ENCODE measurements at places on chromosomes 2 and 18.

GRCh38 chr2:98749066-98749450, 18.1 kb upstream of the MGAT4A start:
- no peak for DNase-seq

- DNase-seq = no peak
These were observed 27.3 kb downstream of the LPIN2 start for GRCh38 chr18:2985628-2986027.

GRCh38 chr18:55047546-55047945, 88.3 kb upstream of the CCDC68 start:
- no peak for DNase-seq

- DNase-seq = no peak
These were observed 56.5 kb downstream of the BCL11A start for GRCh38 chr2:60496956-60497355.

GRCh38 chr2:232287316-232287715, 91.2 kb upstream of the ALPP start:
- no peak for DNase-seq

GRCh38 chr2:43465234-43465633, 130.6 kb downstream of the THADA start:
- no peak for DNase-seq

DNA sequence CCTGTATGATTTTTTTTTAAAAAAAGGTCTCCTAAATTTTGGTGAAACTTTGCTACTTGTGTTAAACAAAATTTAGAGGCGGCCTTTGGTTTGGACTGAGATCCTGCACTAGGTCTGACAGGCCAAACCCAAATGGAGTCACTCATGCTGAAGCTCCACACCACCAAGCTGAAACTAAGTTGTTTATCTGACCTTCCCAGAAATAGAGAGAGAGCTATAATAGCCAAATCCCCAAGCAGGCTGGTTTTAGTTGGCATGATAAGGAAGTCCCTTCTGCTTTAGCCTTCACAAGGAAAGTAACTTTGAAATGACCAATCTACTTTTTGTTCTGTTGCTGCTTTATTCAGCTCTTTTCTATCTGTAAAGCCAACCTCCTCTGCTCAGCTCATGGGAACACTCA, 17.1 kb upstream of the THUMPD2 start:
- no peak for DNase-seq

GRCh38 chr2:203498161-203498560, 36.9 kb downstream of the RAPH1 start:
- DNase-seq = no peak

GRCh38 chr2:43059183-43059897, 167.1 kb downstream of the ZFP36L2 start:
- peak; percentile 15 for DNase-seq

GRCh38 chr2:212548455-212548819, 9.8 kb upstream of the ERBB4 start:
- DNase-seq = no peak

GRCh38 chr2:236632295-236633218, 62.9 kb downstream of the ACKR3 start:
- no peak for DNase-seq

DNA sequence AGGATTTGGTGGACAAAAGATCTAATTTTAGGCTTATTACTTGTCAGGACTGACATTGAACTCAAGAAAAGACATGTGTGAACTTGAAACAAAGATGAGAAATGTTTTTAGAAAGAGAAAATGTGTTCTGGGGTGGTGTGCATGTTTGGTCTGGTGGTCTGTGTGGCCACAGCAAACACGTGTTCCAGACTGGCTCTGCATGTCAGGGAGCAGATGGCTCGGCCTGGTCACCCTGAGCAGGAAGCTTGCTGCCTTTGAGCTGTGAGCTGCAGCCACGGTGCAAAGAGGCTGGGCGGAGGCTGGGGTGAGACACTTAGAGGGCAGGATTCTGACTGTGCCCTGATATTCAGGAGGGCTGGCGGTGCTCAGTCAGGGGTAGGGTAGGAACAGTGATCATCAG, 186.1 kb downstream of the CTIF start:
- no peak for DNase-seq

DNA sequence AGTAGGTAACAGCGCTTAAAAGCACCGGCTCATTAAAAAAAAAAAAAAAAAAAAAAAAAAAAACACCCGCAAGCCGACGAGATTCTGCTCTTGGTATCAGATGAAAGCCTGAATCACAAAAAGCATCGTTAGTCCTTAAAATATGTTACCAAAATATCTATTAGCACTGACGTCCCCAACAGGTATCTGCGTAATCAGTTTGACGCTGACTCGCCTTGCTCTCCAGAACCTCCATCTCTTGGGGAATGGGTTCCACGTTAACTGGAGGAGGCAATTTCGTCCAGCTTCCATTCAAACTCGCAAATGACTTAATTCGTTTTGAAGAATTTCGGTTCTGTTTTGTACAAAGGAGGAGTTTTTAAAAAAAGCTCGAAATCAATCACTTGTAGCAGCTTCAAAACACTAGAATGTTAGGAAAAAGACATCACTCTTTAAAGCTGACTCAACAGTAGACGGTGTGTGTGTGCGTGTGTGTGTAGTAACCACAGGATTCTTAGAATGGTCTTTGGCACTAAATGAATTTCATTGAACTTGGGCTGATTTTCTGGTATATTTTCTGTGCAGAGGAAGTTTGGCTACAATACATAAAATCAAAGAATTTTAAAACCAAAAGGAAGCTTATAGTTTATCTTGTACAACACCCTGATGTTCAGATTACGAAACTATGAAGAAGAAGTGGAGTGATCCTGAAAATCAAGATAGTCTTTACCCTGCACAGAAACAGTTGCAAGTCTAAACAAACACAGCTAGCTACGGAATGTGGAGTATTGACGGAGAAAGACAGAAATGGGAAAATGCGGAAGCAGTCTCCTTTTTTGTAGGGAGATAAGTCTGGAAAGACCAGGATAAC, 1.1 kb upstream of the PGAP1 start:
- DNase-seq = no peak

GRCh38 chr2:70759446-70759845, 8.6 kb downstream of the ADD2 start:
- DNase-seq = no peak

DNA sequence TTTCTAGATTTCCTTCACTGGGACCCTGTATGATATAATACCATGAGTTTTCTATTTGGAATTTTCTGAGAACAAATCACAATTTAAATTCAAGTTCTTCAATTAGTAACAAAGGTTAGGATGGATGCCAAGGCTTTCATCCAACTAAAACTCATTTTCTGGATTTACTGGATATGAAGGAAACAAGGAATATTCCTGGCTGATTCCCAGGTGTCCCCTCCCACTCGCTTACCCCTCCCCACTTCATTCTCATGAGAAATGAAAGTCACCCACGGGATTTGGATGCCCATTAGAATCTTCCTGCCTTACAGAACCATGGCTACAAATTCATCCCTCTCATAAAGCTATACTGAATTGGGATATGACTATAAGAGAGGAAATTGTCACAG, 40.0 kb downstream of the RNU4ATAC start:
- no peak for DNase-seq

GRCh38 chr18:74248595-74248994, 43.2 kb downstream of the CYB5A start:
- no peak for DNase-seq

GRCh38 chr18:35939138-35939537, 33.3 kb upstream of the RMP24 start:
- no peak for DNase-seq

- DNase-seq = no peak
These were observed 80.2 kb downstream of the PLEKHM3 start for GRCh38 chr2:207944979-207945600.

DNA sequence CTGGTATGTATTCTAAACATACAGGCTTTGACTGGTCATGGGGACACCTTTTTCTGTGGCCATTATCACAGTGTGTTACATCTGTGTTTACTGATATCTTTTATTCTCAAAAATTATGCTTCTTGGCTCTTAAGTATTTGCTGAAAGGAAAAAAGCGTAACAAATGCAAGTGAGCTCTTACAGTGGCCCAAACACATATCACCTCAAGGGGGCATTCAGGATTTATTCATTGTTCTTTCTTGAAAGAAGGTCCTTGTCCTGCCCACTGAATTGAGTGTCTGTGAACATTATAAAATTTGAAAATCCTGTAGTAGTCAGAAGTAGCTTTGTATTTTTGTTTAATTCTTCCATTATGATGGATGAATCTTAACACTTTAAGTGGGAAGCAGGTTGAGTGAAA, 454.5 kb downstream of the XIRP2 start:
- no peak for DNase-seq

- DNase-seq = no peak
These were observed 246.3 kb upstream of the RASGRP3 start for GRCh38 chr2:33230195-33230594.

DNA sequence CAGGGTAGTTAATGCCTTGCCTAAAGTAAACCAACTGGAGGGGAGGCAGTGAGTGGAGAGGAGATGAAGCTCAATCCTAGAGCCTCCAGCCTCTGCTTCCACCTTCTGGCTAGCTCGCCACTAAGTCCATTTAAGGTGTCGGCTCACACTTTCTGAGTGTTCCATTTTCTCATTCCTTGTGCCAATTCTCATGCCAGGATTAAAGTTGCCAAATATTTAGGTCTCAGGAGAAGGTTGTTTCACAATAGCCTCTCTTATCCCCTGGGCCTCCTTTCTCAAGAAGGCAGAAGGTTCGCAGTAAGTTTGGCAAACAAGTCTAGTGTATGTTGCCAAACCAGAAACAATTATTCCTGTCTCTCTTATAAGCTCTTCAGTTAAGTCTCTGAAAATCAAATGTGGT, 57.2 kb downstream of the TACR1 start:
- DNase-seq = no peak

DNA sequence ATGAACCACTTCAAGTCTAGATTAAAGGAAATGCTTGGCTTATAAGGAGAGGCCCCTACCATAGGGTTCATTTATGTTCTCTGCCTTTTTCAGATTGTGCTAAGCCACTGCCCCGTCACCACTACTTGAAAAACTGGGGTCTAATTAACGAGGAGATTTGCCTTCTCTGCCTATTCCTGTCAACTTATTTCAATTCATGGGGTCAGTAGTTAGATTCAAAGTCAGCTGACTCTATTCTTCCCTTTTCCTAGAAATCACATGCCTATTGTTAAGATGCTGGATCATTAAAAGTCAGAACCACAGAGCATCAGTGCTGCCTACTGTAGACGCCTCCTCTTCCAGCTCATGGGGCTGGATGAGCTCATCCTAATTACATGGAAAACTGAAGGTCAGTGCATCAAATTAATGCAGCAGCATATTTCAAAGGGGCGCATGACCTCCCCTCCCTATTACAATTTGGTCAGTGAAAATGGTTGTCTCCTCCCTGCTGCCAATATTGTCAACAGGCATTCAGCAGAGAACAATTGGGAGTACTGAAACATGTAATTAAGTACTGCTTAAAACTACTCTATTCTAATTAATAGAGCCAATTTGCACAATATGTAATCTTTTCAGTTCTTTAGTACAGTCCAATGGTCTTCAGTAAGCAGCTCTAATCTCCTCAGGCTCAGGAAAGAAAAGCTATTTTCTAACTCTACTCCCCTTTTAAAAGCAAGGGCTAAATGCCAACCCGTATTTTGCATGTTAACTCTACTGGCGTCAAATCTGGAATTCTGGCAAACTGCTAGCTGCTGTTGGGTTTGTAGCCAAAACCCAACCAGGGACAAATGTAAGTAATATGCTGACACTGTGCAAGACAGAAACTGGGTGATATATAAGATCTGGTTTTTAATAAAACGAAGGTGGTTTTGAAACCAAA, 117.4 kb upstream of the ITGB6 start:
- DNase-seq = no peak

DNA sequence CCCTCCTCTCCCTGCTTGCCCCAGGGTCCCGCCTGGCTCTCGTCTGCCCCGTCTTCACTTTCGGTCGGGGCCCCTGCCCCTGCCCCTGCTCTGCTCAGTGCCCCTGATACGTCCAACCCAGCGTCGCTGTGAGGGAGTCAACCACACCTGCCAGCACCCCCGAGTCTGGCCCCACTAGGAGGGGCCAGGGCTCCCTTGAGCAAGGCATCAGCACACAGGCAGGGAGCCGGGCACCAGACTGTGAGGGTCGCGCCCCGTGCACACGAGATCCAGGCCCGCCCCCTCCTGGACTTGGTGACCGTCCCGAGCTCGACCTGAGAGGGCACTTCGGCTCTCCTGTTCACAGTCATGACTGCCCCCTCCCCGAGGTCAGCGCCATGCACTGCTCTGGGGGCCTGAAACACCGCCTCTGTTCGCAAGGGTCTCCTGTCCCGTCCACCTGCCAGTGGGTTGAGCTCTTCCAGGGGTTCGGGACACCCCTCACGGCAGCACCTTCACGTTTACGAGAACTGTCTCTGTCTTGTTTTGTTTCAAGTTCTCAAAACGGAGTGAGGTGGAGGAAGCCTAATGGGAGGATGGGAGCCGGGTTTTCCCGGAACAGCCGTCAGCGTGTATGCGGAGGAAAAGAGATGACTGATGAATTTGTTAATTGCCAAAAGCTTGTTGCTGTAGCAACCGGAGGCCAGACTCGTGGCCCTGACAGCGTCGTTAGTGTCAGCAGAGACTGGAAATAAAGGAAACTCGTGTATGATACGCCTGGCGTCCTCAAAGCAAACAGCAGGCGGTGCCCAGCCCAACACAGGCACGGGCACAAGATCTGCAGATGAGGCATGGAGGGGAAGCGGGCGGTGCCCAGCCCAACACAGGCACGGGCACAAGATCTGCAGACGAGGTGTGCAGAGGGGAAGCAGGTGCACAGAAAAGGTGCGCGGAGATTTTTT, 48.2 kb upstream of the KCNG2 start:
- DNase-seq = no peak

DNA sequence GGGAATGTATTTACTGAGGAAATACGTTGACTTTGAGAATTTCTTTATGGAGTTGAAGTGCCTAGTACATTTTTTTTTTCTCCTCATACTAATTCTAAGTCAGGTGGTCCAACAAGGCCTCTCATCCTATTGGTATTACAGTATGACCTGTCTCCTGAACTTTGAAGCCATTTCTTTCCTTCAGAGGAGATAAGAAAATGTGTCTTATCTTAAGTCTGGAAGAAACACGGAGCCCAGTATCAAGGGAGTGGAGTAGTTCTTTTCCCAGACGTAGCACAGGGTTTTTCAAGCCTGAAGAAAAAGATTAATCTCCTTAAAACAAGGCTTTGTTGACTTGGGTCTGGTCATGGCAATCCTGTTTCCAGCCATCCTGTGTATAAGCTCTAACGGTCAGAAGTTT, 11.6 kb upstream of the CPS1 start:
- no peak for DNase-seq

DNA sequence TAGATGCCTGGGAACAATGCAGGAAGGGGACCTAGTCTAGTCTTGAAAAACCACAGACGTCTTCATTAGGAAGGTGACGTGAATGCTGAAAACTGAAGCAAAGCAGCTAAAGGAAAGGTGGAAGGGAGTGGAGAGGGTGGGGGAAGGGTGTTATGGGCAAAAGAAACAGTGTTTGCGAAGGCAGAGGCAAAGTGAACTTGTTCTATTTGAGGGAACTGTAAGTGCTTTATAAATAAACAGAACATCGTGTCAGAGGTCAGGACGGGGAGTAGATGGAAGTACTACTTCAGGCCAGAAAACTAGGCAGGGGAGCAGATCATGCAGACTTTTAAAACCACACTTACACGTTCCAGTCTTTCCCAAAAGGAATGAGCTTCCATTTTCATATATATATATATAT, 57.8 kb downstream of the FASTKD2 start:
- no peak for DNase-seq
